ENCODE measurements at places on chromosomes 2 and 18. TPM values are rescaled to one million over a fixed set of nuclear protein-coding genes. Genes with fewer than 3 reads are reported as not detected.

The LIMS1 gene
- 62.5 TPM for polyA plus RNA-seq

The ASXL2 gene
- polyA plus RNA-seq, result 18.1 TPM

The CCDC85A gene
- 0.03 TPM for polyA plus RNA-seq

The LIPG gene
- 200 TPM for polyA plus RNA-seq

The DNAJC5G gene
- not detected for polyA plus RNA-seq

The TDRD15 gene
- not detected for polyA plus RNA-seq

The PDE1A gene
- polyA plus RNA-seq, result 0.07 TPM

DNA sequence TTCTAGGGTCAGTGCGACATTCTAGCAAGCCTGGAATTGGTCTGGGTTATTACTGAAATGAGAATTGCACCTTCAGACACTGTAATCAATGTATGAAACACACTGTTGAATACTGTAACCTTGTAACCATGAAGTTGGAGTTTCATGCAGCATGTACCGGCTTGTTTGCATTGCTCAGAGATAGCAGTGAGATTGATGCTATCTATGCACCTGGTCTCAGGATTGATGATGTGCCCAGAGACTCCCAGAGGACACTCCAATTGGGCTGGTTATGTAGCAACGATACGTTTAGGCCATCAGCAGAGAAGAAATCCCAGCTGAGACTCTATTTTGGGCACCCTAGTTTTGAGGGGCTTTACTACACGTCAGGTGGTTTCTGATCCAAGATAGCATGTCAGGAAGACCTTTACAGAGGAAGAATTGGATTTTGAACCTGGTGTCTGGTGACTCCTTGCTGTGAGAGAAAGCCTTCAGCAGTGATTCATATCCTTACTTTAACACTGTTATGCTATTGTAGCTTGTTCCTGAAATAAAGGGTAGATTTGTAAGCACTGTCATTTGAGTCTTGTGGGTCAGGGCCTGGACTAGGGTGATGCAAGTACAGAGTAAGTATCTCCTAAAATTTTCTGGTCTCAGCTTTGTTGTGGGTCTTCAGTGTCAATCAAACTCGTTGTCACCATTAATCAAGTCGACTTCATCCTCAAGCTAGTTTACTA is 305.1 kb upstream of the GULP1 start:
- DNase-seq, result peak; percentile 63

DNA sequence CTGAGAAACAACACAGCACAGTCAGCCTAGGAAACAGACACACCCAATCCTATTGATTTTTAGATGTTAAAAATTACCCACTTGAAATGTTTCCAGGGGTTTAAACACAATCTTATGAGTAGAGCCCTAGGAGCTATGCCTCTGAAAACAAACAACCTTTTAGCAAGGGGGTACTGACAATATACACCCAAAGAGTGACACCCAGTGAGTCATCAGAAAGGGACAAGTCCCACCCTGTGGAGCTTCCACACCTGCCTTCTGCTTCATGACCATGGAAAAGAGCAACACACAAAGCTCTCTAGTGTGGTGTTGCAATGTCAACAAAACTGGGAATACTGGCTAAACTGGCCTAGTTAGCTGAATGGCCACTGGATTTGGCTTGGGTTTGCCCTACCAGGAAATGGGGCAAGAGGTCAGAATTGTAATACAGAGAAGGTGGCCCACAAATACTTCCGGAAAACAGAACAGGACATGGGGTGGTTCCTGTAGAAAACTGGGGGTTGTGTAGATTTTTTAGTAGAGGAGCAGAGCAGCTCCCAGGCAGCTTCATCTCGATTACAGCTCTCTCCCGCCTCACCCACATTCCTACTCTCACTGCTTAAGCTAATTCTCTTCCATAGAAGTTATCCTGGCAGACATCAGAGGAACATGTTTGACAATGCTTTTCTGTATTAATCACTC is 98.2 kb downstream of the GAREM1 start:
- DNase-seq, result peak; percentile 59

- DNase-seq, result peak; percentile 93
Observed at GRCh38 chr2:46309052-46309953, 12.1 kb downstream of the EPAS1 start.

DNA sequence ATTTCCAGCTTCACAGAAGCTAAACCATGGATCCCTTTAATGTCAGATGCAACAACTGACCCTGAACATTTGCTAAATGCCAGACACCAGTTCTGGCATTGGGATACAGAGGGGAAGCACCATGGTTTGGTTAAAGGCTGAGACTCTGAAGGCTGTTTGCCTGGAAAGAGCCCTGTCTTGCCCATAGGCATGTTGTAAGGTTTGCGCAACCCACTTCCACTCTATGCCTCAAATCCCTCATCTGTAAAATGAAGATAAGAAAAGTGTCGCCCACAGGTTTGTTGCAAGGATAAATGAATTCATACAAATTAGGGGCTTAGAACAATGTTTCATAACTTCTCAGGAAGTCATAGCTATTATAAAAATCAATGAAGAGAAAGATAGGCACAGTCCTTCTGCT is 380.9 kb upstream of the GYPC start:
- DNase-seq, result no peak

GRCh38 chr2:172704072-172704936 is 31.3 kb upstream of the RAPGEF4 start:
- no peak for DNase-seq

DNA sequence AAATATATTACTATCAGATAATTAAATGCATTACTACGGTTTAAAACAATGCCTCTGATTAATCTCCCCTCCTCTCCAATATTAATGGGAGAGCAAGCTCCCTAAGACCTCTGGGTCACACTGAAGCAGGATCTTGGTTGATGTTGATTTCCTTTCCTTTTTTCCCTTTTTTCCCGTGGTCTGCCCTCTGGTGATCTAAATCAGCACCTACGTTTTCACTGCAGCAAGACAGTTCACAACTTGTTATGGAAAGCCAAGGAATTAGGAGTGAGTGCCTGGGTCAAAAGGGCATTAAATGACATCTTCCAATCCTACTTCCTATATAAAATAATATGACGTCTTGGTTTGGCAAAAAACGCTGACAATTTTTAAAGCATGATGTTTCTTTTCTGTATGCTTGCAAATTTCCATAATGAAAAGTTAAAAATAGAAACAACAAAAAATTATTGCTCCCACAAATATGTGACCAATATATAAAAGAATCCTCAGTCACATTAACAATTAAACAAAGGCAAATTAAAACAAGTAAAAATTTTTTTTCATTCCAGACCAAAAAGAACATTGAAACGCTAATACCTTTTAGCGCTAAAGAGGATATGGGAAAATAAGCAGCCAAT is 7.9 kb upstream of the CFAP36 start:
- no peak for DNase-seq

GRCh38 chr18:28884304-28884703 is 707.4 kb upstream of the CDH2 start:
- peak; percentile 4 for DNase-seq

- no peak for DNase-seq
Observed at GRCh38 chr2:231016566-231017230, 20.6 kb upstream of the C2orf72 start.

DNA sequence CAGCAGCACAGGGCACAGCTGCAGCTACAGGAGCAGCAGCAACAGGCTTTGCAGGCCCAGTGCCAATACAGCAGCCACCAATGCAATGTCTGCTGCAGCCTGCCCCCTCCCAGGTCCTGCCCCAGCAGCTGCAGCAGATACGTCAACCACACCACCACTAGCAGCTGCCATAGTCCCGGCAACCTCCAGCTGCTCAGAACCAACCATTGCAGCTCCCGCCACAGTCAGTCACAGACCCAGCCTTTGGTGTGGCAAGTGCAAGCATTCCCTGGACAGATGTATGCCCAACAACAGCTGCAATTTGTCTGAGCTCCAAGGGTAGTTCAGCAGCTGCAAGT is 53.3 kb upstream of the TUBA3E start:
- no peak for DNase-seq

DNA sequence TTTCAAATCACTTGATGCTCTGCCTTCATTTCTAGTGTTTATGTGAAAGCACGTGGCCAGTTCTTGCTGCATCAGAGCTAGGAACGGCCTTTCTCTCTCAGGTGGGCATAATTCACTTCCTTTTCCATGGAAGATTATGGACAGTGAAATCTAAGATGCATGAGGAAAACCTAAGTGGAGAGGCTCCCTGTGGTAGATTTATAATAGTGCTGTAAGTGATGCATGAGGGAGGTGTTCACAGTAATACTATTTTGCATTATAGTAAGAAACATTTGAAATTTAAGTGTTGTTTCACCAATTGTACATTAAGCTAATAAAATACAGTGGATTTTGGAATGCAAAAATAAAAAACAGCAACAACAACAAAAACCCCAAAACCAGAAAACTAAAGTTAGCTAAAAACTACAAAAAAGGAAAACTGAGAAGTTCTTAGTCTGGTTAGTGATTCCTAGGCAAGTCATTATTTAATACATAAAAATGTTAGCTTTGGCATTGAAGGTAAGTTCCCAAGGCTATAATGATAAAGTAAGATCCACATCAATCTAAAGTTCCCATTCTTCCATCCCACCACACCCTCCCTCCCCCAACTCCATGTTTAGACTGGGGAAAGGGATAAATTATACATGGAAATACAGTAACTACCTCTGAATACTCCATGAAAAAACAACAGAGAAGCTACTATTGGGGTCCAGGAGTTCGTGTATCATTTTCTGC is 153.9 kb downstream of the NAPG start:
- no peak for DNase-seq

DNA sequence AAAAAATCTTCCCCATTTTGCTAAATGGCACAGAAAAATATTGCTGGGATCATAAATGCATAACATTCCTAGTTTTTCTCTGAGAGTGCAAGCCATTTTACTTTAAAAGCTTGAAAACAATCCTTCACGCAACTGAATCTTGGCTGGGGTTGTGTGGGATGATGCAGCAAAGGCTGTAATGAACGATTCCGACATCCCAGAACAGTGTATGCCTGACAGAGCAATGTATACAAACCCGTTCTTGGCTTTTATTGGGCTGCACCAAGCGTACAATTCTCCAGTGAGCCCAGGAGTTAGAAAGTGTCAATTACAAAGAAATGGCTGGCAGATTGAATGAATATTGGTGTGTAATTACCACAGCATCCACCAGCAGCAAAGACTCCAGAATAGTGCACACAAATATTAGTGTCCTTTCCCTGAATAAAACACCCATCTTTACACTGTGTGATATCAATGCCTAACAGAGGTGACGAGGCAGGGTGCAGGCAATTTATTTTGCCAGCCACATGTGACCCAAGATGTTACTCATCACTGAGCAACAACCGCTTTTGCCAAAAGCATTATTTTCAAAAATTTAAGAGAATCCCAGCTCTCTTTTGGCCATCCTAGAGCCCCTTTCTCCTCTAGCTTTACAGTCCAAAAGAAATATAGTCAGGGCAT is 578.6 kb upstream of the CHAC2 start:
- DNase-seq, result no peak

DNA sequence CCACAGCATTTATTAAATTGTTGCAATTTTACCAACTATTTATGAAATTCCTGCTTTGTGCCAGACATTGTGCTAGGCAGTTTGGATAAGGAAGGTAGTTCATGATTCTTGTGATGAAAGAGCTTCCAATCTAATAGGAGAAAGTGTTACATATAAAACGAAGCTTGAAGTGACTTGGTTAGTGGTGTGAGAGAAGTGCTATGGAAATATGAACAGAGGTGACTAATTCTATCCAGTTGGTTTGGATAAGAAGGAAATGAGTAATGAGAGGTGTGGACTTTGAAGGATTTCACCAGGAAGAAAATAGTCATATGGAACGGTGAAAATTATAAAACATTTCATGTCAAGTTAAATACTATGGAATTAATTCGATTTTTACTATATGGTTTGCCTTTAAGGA is 48.6 kb downstream of the EML6 start:
- no peak for DNase-seq

- no peak for DNase-seq
Observed at GRCh38 chr18:44626807-44627206, 53.9 kb upstream of the SETBP1 start.

DNA sequence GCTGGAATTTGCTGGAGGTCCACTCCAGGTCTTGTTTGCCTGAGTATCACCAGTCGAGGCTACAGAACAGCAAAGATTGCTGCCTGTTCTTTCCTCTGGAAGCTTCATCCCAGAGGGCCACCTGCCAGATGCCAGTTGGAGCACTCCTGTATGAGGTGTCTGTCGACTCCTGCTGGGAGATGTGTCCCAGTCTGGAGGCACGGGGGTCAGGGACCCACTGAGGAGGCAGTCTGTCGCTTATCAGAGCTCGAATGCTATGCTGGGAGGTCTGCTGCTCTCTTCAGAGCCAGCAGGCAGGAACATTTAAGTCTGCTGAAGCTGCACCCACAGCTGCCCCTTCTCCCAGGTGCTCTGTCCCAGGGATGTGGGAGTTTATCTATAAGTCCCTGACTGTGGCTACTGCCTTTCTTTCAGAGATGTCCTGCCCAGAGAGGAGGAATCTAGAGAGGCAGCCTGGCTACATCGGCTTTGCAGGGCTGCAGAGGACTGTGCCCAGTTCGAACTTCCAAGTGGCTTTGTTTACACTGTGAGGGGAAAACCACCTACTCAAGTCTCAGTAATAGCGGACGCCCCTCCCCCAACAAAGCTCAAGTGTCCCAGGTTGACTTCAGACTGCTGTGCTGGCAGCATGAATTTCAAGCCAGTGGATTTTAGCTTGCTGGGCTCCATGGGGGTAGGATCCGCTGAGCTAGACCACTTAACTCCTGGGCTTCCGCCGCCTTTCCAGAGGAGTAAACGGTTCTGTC is 301.1 kb downstream of the ERBB4 start:
- no peak for DNase-seq

GRCh38 chr2:143691121-143691520 is 561.9 kb downstream of the ARHGAP15 start:
- DNase-seq, result no peak

- DNase-seq, result no peak
Observed at GRCh38 chr18:76866666-76867065, 44.3 kb downstream of the ZNF236 start.

DNA sequence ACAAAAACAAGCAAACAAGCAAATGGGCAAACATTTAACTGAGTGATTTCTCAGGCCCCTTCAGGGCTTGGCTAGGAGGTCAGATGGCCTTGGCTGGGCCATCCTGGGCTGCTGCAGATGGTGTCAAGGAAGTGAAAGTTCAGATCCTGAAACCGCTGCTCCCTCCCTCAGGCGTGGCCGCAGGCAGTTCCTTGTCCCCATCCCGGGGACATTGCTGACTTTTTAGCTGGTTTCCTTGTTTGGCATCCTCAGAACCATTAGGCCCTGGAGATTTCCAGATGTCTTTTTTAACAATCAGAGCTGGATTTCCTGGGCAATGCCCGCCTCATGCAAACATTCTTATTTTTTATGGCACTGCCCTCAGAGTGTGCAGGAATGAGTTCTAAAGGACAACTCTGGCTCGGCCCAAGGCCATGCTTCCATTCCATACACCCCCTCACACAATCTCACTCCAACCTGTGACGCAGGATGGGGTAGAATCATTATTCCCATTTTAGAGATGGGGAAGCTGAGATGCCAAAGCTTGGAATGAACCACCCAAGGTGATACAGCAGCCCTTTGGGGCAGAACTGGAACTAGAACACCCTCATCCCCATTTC is 86.1 kb upstream of the ZCCHC2 start:
- DNase-seq, result no peak

- no peak for DNase-seq
Observed at GRCh38 chr2:46181306-46181705, 115.9 kb upstream of the EPAS1 start.
